Activated CD8-positive, alpha-beta memory T cell treated with anti-CD3 and anti-CD28 coated beads for 4 hours (primary cell): ENCODE measurements at places on chromosomes 3 and 15.

- no peak for DNase-seq
Measured at GRCh38 chr15:95795386-95795785, 535.1 kb upstream of the NR2F2 start.

- no peak for DNase-seq
Measured at GRCh38 chr3:129116482-129116946, 5.1 kb downstream of the RAB43 start.

DNA sequence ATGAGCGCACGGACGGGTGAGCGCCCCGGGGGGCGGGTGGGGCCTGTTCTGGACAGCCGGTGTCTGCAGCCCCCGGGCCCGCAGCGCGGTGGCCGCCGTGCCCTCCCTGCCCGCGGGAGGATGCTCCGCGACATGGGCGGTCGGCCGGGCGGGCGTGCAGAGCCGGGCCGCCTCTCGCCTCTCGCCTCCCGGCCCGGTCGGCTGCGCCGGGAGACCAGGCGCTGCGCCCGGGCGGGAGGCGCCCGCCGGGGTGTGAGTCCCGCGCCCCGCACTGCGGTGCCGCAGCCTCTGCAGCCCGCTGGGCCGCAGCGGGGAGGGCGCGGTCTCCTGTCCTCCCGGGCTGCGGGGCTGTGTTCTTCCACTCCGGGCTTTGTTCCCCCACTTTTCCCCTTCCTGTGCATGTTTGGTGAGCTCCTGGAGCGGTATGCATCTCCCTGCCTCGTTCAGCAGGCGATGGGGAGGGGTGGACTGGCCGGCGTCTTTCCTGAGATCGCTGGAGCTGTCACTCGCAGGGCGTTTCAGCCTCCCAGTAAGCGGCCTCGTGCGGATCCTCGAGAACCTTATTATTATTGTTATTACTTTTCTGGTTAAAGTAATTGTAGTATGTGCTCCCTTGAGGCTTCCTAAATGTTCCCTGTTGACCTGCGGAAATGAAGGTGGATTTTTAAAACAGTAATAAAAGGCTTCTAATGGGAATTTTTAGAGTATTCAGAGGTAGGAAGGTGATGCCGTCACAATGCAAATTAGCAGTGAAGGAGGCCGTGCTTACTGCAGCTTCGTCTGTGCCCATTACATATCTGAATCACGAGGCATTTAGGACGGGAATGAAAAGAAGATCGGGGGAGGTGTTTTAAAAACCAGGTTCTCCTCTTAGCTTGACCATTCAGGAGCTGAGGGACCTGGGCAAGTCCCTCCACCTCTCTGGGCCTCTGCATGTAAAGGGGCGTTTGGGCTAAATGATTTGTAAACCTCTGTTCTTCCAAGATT lies 593 bp downstream of the TMOD2 start:
- no peak for DNase-seq

GRCh38 chr3:16437640-16438039 lies 75.9 kb downstream of the RFTN1 start:
- no peak for DNase-seq

GRCh38 chr3:61580982-61581643 lies 19.7 kb downstream of the PTPRG start:
- no peak for DNase-seq

- no peak for DNase-seq
Measured at GRCh38 chr3:142276781-142277180, 51.4 kb upstream of the GK5 start.

DNA sequence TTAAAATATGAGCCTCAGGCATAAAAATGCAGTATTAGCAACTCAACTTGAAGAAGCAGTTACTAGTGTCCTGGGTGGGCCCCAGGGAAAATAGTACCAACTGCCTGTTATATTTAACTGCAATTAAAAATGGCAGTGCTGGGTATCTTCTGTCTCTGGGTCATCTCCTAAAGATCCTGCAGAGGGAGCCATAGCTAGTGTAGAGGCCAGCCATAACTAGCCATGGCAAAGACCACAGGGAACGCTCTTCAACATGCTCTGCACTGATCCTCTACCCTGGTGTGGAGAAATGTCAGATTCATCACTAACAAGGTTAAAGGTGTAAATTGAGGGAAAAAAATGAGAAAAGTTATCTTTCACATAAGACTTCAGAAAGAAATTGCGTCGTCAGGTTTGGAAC lies 181.3 kb downstream of the SNRPN start:
- DNase-seq, result no peak
